ENCODE measurements at places on chromosomes 3 and 15. TPM values are rescaled to one million over a fixed set of nuclear protein-coding genes. Genes with fewer than 3 reads are reported as not detected.

GRCh38 chr3:65181391-65181871 lies 493.6 kb upstream of the ADAMTS9 start:
- DNase-seq, result no peak

BTLA gene
- polyA plus RNA-seq, result 0.13 TPM

DNA sequence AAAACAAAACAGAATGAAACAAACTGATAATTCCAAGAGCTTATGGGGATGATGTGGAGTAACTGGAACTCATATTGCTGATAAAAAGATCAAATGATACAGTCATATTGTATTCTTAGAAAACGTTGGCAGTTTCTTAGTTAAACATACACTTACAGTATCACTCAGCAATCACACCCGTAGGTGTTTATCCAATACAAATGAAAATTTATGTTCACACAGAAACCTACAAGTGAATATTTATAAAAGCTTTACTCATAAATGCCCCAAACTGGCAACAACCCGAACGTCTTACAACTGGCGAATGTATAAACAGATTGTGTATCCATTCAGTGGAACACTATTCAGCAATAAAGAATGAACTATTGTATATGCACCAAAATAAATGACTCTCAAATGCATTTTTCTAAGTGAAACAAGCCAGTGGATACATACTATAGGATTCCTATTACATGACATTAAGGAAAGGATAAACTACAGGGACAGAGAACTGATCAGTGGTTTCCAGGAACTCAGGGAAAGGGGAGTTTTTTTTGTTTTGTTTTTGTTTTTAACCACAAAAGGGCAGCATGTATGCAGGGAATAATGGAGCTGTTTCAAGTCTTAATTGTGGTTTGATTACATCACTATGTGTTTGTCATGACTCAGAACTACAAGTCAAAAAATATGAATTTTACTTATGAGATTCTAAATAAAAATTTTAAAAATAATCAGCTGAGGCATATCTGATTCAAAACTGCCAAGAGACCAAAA lies 71.8 kb upstream of the NDUFB4 start:
- no peak for DNase-seq

DNA sequence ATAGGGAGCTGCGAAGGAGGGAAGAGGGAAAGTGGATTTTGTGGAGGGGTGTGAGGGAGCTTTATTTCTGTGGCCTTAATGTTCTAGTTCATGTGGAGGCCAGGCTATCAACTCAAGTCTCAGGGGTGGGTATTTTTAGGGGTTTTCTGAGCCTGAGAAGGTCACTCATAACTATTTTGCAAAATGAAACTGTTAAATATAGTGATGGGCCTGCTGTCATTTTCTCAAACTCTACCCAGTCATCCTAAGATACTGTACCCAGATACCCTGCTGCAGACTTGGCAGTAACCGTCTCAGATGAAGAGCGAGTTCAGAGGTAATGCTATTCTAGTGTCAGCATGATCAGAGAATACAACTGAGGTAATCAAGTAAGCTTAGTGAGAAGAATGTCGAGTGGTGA lies 545.0 kb upstream of the TBL1XR1 start:
- no peak for DNase-seq

DNA sequence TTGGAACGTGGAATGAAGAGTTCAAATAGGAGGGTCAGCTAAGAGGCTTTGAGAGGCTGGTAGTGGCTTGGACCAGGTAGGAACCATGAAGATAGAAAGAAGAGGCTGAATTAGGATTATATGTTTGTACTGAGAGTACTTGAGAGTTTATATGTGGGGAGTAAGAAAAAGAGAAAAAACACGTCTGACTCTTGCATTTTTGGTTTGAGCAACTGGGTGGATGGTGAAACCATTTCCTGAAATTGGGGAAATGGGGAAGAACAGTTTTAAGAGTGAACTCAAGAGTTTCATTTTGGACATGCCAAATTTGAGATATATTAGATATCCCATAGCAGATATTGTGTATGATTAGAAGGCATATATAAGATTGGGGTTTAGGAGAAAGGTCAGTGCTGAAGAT lies 92.9 kb upstream of the TNIK start:
- DNase-seq, result no peak

DNA sequence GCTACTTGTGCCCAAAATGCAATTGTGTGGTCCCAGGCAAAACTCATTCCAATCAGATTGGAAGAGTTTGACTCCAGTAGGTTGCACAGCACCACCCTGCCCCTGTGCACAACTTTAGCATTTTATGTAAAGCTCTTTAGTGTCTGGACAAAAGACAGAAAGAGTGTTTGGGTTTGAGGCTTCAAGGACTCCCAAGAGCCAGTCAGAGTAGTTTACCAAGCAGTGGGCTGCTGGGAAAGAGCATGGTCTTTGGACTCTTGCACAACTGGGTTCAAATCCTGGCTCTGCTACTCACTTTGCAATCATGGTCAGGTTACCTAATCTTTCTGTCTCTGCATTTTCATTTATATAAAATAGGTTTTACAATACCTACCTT lies 75.8 kb upstream of the UMPS start:
- DNase-seq, result no peak

ZNF106 gene
- polyA plus RNA-seq, result 239 TPM

DNA sequence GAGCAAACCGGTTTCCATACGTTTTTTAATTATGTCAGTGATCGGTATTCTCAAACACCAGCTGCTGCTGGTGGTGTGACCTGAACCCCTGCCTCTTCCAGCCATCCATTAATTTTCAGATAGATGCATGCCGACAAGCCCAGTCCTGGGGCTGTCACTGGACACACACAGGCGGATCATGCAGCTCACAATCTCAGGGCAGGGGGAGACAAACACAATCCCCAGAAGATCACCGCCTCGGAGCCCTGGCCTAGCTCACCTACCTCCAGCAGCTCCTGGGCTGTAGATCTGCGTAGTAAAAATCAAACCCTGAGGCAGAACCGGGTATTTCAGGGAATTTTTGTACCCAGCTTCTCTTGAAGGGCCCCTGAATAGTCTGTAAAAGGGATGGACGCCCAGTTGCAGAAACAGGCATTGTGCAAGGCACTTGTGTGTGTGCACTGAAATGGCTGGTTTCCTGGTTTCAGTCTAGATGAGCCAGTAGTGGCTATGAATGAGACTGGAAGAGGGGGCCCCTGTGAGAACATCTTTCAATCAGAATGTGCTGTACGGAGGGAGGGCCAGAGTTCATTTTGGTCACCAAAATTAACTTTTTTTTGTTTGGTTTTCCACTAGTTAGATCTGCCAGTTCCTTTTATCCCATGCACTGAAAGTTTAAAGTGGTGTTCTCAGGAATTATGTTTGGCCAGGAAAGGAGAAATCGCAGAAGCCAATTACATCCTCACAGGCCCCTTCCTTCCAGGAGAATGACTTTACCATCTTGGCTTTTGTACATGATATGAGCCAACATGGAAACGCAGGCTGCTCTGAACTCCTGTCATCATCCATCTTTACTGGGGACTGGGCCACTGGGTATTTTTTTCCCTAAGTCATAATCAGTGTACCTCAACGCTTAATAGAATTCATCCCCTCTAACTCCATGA lies 55.0 kb upstream of the RPL32 start:
- DNase-seq, result no peak

TMEM158 gene
- 0.87 TPM for polyA plus RNA-seq

- DNase-seq, result no peak
Measured at GRCh38 chr3:85432081-85432480, 473.3 kb downstream of the CADM2 start.

GRCh38 chr15:51726302-51727073 lies 11.0 kb downstream of the LYSMD2 start:
- DNase-seq, result no peak

- DNase-seq, result no peak
Measured at GRCh38 chr3:78022232-78022631, 982.3 kb downstream of the ROBO2 start.

DNA sequence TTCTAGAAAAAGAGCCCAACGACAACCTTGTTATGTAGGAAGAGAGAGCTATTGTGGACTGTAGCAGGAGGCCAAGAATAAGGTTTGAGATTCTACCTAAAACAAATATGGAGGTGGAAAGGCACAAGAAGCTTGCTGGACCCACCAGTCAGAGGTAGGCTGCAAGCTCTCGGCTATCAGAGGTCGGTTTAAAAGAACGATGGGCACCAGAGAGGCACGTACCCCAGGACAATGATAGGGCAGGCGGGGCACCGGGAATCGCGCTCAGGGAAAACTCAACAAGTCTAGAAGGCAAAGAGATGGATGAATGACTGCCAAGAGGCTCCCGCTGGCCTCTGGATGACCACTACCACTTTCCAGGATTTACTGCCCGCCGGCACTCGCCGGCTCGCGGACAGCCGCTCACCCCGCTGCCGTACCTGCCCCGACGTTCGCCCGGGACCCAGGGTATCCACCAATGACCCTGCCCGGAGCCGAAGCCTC lies 1.1 kb downstream of the HDGFL3 start:
- DNase-seq, result no peak

- DNase-seq, result no peak
Measured at GRCh38 chr3:170473358-170473757, 54.7 kb downstream of the CLDN11 start.

CADM2 gene
- 5.8 TPM for polyA plus RNA-seq

PODXL2 gene
- 5.0 TPM for polyA plus RNA-seq

DNA sequence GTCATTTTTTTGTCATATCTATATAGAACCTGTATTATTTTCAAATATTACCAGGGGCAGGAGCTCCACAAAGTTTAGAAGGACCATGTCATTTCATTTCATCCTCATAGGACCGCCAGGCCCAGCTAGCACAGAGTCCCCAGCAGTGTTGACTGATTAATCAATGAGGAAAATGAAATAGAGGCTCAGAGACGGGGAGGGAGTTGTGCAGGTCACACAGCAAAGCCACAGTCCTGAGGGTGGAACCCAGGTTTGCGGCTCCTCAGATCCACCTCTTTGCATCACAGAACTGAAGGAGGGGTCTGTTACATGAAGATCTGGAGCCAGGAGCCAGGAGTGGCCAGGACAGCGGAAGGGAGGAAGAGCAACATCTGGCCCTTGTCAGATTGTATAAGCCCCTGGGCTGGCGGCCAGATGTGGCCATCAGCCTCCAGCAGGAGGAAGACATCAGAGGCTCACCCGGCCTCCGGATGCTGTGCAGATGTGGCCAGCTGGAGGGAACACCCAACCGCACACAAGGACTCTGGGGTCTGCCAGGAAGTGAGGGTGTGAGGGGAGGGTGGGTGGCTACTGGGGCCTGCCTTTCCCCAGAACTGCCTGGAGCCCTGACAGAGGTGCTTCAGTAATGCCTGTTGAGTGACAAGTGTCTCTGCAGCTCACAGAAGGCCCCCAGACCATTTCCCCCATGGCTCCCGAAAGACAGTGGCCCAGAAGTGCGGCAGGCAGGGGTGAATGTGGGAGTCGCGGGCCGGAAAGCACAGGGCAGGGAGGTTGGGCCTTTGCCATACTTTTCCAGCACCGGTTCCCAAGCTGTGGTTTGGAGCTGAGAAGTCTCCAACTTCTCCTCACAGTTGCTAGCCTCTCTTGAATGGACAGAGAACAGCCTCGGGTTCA lies 21.3 kb downstream of the EFCC1 start:
- DNase-seq, result peak; percentile 43

CAPN3 gene
- polyA plus RNA-seq, result 495 TPM

GRCh38 chr3:181880331-181880730 lies 168.6 kb downstream of the SOX2 start:
- DNase-seq, result no peak

DNA sequence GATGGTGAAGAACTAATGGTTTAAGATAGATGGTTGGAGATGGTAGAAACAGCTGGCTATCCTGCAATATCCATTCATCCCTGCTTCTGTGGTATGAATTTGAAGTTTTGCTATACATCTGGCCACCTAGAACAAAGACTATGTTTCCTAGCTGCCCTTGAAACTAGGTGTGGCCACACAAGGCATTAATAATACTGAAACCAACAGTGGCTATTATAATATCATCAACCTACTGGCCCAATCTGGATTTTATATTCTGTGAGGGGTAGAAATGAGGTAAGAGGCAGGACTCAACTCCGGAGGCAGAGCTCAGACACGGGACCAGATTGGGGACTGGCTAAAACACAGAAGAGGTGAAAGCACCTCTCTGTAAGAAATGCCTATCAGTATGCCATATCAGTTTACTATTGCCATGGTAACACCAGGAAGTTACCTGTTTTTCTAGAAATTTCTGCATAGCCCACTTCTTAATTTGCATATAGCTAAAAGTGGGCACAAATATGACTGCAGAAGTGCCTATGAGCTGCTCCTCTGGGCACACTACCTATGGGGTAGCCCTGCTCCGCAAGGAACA lies 8.4 kb downstream of the IFT80 start:
- no peak for DNase-seq

GRCh38 chr3:171266034-171266739 lies 194.0 kb downstream of the TNIK start:
- DNase-seq, result no peak

- no peak for DNase-seq
Measured at GRCh38 chr15:74250266-74250665, 14.1 kb downstream of the CCDC33 start.

LNP1 gene
- polyA plus RNA-seq, result 6.7 TPM

- DNase-seq, result no peak
Measured at GRCh38 chr3:143672396-143673165, 175.7 kb downstream of the SLC9A9 start.

GRCh38 chr3:15345066-15345607 lies 12.8 kb upstream of the SH3BP5 start:
- no peak for DNase-seq

P2RY13 gene
- 1.1 TPM for polyA plus RNA-seq

- no peak for DNase-seq
Measured at GRCh38 chr3:126552688-126553283, 5.9 kb downstream of the C3orf22 start.

- DNase-seq, result no peak
Measured at GRCh38 chr3:186502966-186503712, 41.0 kb downstream of the CRYGS start.

CHRD gene
- 19.2 TPM for polyA plus RNA-seq

STX19 gene
- polyA plus RNA-seq, result 0.11 TPM

GOLGA8O gene
- polyA plus RNA-seq, result 0.92 TPM

DNA sequence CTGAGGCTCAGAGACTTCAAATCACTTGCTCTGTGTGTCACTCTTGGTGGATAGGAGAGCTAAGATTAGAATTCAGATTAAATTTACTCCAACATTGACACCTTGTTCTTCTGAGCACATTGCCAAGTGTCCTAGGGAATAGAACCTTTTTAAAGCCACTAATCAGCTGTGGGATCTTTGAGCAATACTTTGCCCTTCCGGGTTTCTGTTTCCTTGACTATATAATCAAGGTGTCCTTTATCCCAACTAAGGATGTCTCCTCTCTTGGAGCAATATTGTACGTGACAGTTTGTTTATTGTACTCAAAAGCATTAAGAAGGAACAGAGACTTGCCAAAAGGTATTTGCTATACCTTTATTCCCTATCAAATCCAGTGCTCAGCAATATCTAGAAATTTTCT lies 170.9 kb upstream of the CADPS start:
- no peak for DNase-seq
